ENCODE measurements at places on chromosomes 3 and 15.

- no peak for DNase-seq
These were observed 58.7 kb upstream of the MRPL3 start for GRCh38 chr3:131561511-131561910.

GRCh38 chr15:92753591-92753990, 98.0 kb upstream of the FAM174B start:
- no peak for DNase-seq

- DNase-seq: no peak
These were observed 215.7 kb upstream of the TMC3 start for GRCh38 chr15:81589671-81590070.

DNA sequence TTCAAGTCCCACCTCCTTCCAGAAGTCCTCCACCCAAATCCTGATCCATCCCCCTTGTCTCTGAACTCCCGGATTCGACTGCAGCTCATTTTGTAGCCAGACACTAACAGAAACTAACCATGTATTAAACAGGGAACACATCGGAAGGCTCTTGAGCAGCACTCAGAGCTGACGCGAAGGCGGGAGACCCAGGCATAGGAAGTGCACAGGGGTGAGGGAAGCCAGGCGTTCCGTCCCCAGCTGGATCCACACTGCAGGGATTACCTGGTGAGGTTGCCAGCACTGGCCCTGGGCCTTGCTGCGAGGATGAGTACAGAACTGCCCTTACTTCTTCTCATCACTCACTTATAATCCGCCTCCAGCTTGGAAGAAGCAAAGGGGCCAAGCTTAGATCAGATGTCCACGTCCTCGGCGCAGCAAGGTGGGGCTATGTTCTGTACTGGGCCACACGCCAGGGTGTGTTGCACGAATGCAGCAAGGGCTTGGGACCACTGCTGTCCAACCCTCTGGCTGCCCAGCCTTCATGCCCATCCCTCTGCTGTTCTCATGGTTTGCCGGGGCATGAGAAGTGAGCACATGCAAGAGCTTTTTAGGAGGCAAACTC, 124.2 kb upstream of the SMAD3 start:
- DNase-seq: no peak

GRCh38 chr3:59820352-59820934, 770.6 kb upstream of the CFAP20DC start:
- no peak for DNase-seq

DNA sequence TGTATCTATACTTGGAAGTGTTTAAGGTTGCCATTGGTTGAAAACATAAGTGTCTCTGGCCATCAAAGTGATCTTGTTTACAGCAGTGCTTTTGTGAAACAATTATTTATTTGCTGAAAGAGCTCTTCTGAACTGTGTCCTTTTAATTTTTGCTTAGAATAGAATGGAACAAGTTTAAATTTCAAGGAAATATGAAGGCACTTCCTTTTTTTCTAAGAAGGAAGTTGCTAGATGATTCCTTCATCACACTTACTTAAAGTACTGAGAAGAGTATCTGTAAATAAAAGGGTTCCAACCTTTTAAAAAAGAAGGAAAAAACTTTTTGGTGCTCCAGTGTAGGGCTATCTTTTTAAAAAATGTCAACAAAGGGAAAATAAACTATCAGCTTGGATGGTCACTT, 19.7 kb downstream of the B3GNT5 start:
- DNase-seq: no peak

DNA sequence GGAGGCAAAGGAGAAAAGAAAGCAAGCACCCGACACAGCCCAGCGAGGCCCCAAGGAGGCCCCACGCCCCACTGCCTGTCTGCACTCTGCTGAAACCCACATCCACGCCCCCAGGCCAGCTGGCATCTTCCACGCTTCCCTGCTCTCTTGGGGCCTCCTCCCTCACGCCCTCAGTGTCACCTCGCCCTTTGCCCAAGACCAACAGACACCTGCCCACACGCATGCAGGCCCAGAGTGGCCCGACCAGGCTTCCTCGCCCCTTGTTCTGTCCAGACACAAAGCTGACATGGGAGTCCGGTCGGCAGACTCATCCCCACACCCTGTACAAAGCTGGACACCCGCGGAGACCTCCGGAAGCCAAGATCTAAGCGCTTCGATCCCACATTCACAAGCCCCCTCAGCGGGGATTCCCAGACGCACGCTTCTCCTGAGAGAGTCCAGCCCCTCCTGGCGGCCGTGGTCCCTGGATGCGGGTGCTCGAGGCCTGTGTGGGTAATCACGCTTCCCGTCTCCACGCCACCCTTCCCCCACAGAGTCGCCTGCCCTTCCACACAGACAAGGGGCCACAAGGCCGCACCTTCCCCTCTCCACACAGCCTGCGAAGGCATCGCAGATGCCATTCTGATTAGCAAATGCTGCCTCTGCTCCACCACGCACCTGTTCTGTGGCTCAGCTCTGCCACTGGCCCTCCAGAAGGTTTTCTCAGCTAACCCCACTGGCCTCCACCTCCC, 176.6 kb downstream of the XXYLT1 start:
- DNase-seq: no peak

- DNase-seq: no peak
These were observed 55.0 kb downstream of the BSN start for GRCh38 chr3:49609314-49609713.

DNA sequence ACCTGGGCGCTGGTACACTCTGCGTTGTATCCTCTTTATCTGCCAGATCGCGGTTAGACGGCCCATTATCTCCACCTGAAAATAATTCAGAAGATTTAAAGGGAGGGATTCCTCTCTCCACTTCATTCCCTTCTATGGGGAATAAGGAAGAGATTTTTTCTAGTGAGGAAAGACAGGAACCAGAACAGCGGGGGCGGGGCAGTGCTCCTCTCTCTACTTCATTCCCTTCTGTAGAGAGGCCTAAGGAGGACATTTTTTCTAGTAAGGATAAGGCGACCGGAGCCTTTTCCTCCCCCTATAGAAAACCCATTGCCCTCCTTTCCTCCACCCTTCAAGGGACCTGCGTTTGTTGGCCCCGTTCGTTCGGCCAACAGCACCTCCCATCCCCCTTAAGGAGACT, 8.3 kb upstream of the LIPH start:
- DNase-seq: no peak

DNA sequence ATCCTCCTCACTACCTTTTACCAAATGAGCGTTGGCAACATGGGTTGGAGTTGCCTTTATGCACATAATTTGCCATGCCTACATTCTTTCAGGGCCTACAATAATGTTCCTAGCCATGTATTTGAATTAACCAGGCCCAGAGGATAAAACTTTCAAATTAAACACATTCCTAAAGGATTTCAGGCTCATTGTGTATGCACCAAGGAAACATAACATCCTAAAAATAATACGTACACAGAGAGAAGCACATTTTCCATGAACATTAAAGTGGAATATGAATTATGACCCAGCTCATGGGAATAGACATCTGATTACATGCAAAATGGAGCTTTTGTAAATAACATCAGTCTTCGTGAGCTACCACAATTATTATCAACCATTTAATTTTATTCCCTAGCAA, 203.3 kb downstream of the RORA start:
- DNase-seq: no peak

- DNase-seq: no peak
These were observed 46.5 kb downstream of the BSN start for GRCh38 chr3:49600781-49601180.

DNA sequence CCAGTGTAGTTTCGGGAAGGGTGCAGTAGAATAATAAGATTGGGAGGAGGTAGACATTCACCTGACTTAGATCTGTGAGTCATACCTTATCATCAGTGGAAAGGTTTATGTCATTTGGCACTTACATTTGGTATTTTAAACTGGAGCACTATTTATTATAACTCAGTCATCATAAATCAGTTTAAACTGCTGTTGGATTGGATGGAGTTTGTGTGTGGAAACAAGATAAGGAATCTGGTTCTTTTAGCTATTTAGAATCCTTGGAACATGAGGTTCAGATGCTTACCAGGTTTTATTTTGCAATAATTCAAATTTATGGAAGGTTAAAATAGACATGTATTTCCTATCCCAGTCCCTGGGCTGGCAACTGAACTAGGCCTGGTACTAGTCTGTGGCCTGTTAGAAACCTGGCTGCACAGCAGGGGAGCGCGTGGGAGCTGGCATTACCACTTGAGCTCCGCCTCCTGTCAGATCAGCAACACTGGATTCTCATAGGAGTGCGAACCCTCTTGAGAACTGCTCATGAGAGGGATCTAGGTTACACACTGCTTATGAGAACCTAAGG, 34.5 kb downstream of the ZFAND6 start:
- no peak for DNase-seq

- DNase-seq: no peak
These were observed 129.7 kb upstream of the PRICKLE2 start for GRCh38 chr3:64354956-64355355.

GRCh38 chr3:42683875-42684598, 1.3 kb upstream of the KLHL40 start:
- DNase-seq: no peak

DNA sequence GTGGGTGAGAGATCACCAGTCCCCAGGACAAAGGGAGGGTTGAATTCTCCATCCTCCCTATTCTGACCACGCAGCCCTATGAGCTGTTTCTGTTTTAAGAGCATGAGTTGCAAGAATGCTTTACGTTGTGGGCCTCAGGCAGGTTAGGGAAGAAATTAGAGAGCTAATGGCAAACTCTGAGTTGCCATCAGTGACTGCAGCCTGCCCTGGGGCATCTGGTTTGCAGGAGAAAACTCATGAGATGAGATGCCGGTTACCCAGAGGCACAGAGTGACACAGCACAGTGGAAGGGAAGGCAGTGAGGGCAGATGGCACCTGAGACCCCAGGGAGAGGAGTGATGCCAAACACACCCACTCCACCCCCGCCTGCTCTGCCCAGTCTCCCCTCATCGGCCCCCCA, 265.3 kb downstream of the CD47 start:
- DNase-seq: no peak

DNA sequence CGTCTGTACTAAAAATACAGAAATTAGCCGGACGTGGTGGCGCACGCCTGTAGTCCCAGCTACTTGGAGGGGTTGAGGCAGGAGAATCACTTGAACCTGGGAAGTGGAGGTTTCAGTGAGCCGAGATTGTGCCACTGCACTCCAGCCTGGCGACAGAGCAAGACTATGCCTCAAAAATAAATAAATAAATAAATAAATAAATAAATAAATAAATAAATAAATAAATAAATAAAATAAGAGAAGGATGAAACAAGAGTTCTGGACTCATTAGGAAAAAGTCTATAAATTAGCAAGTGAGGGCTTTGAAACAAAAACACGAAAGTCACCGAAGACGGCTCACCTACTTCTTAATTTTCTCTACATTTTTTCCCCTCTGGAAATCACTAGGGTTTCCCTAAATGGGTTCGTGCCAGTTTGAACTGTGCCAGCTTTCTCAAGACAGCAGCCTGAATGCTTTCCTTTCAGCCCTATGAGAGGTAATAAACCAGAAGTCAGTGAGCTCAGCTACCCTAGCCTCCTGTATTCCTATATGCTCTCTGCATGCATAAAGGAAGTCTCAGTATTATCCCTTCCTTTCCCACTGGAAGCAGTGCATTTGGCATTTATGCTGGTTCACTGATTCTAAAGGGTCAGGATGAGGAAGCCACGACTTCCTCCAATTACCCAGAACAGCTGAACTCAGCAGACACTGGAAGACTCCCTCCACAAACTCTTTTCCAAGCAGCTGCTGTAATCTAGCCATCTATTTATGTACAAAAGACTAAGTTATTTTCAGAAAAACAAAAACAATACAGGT, 266.9 kb downstream of the ZBBX start:
- no peak for DNase-seq

GRCh38 chr3:167394003-167394402, 13.9 kb upstream of the ZBBX start:
- DNase-seq: no peak

DNA sequence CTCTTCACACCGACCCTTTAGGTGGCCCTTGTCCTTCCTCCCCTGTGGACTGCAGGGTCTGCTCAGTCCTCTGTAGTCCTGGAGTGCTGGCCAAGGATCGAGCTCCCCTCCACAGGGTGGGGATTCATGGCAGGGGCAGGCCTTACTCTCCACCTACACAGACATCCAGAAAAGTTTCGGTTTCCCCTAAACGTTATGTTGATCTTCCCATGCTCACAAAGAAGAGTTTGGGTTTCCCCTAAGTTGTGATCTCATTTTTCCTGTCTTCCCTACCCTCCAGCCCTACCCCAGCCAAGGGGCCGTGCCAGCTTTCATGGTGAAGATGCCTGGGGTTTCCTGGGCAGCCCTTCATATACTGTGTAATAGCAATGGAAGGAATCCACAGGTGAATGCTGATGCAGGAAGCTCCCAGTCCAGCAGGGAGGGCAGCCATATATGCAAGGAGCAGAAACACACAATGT, 10.3 kb downstream of the STOML1 start:
- DNase-seq: no peak

DNA sequence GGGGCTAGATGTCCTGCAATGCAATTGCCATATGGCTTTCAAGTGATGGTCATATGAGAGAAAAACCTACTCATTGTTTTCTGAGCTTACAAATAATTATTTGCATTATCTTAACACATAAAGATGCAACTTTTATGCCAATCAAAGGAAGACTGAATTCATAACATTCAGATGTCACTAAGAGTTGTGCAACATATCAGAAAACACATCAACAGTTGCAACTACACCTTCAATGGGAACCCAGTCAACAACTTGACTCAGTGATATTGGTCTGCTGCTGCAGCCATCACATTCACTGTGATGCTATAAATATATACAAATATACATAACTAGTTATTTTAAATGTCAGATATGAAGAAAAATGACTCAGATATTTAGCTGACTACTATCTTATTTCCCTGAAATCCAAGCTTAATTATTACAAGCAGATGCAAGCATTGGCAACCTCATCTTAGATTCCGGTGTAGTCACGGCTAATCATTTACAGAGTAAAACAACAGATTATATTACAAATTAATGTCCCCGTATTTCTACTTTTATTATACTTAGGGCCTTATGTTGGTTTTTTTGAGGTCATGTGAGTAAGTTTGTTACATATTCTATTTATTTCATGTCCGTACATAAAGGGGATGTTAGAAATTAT, 23.7 kb downstream of the CNTN3 start:
- no peak for DNase-seq

DNA sequence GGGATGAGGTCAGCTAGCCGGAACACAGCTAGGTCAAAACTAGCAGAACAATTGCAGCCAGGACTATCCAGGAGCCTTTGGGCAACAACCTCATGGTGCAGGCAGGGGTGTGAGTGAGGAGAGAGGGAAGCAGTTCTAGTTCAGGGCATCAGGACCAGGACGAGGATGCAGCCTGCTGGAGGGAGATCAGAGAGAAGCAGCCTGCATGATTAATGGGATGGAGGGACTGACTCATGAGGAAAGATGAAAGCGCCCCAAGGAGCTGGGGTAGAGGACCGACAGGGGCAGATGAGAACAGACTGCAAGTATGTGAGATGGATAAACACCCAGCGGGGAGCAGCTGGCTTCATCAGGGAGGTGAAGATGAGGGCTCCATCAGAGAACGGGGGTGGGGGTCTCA, 37.9 kb upstream of the LRTM1 start:
- DNase-seq: no peak

DNA sequence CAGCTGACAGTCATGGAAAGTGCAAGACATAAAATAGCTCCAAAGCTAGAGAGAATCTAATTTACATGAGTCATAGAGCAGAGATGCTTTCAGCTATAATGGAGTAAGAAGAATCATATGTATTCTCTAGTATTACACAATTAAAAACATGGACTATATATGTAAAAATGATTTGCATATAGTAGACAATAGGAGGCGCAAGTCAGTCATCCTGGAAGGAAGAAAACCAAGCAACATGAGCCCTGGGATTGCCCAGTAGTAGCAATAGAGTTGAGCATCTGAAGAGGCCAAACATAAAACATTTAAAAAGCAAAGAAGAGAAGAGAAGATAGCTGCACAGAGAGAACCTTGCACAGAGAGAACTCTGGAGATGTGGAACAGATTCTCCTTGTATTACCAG, 455.0 kb downstream of the EPHA3 start:
- no peak for DNase-seq
